ENCODE measurements at places on chromosomes 5 and 9.

DNA sequence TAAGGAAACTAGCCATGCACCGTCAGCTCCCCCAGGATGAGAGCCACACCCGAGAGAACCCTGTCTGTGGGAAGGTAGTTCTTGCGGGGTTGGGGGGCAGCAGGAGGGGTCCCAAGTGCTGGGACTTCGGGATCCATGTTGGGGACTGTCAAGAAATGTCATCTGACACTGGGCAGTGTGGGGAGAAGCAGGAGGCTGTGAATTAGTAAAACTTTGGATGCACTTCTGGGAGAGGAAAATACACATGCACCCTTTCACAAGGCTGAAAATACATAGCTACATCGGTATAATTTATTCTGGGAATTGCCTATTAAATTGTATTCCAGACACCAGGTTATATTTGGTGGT is 109.6 kb upstream of the RPS23 start:
- no peak for DNase-seq

DNA sequence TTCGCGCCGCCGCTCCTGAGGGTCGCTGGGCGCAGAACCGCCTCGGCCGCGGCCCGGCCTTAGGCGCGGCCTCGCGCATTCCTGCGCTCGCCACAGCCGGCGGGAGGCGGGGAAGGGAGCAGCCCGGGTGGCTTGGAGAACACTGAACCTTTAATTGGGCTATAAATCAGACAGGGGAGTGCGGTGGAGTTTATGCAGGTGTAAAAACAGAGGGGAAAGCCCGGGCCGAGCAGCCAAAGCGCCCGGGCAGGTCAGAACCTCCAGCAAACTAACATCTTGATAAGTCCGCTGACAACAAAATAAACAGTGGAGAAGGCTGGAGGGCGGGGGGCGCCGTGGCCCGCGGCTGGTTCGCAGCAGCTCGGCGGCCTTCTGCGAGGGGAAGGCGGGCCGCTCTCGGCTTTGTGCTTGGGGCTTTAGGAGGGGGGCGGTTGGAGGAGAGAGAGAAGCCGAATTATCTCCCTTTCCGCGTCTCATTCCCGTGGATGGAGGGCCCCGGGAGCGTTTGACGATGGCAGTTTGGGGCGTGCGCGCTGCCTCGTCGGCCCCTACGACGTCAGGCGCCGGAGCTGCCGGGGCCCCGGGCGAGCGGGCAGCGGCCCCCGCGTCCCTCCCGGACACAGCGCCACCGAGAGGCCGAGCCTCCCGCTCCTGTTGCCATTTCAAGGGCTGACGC is 11.3 kb downstream of the FOXD1 start:
- no peak for DNase-seq

DNA sequence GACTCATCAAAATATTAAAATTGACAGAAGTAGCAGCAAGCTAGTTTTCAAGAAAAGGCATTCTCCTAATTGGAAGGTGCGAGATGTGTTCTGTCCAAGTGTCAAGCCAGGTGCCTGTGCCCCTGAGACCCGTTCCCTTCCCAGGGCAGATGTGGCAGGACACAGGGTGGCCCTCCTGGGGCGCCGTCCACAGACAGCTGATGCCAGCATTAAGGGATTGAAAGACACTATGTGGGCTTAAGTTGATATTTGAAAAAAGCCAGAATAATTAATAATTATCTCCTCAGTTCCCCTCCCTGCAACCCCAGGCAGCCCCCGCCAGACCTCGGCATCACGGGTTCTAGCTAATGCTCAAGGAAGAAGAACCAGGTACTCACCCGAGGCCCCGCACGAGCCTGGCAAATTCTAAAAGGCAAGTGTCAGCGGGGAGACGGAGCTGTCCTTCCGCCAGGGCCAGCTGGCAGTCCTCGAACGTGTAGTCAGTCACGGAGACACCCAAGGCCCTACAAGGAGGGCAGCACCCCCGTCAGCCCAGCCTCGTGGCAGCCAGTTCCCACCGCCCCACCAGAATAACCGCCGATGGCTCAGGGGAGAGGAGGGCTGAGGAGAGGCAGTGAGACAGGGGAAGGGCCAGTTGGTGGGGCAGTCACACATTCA is 29.1 kb upstream of the SLC6A3 start:
- DNase-seq: no peak

- no peak for DNase-seq
Observed at GRCh38 chr9:7542693-7543092, 256.9 kb downstream of the DMAC1 start.

- DNase-seq: no peak
Observed at GRCh38 chr9:8815931-8816330, 1016.4 kb upstream of the DMAC1 start.

- no peak for DNase-seq
Observed at GRCh38 chr5:131523500-131524185, 111.4 kb downstream of the RAPGEF6 start.

DNA sequence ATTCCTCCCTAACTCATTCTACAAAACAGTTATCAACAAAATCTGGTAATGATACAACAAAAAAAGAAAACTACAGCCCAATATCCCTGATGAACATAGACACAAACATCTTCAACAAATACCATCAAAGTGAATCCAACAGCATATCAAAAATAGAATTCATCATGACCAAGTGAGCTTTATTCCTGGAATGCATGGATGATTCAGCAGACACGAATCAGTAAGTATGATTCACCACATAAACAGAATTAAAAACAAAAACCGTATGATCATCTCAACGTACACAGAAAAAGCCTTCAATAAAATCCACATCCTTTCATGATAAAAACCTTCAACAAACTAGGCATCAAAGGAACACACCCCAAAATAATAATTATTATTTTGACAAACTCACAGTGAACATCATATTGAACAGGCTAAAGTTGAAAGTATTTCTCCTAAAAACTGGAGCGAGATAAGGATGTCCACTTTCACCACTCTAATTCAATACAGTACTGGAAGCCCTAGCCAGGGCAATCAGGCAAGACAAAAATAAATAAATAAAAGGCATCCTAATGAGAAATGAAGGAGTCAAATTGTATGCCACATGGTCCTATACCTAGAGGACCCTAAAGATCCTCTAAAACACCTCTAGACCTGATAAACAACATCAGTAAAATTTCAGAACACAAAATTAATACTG is 305.1 kb upstream of the RGMB start:
- DNase-seq: no peak

GRCh38 chr9:86126998-86127972 is 27.9 kb upstream of the GOLM1 start:
- DNase-seq: peak; percentile 96

DNA sequence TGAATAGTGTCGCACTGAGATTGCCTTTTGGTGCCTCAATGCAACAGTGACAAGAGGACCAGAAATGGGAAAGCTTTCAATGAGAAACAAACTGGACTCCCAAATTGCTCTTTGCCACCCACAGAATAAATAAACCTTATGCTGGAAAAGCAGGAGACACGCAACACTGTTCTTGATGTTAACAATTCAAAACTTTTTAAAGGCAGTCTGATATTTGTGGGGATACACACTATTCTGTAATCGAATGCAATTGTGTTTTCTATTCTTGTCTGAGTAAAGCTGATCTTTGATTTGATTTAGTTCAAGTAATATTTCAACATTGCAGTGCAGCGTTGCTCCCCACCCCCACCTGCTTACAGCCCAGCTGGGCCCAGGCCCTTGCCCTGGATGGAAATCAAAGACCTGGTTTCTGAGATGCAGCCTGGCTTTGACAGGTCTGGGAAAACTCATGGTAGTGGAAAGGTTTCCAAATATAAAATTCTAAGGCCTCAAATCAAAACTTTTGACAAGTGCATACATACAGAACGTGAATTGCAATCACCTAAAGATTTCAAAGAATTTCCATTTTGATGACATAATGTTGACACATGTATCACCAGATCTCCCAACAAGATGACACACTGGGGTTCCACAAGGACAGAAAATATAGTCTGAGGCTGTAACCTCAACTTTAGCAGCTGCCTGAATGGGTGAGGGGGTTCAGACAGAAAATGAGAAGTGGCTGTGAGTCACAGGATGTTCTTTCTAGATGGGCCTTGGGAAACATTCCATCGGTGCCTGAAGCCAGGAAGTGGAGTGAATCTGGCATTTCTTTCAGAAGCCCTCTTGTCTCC is 55.1 kb downstream of the ABCA1 start:
- no peak for DNase-seq

- DNase-seq: peak; percentile 11
Observed at GRCh38 chr5:126875303-126875785, 98.4 kb downstream of the LMNB1 start.
